ENCODE measurements at places on chromosomes 7 and 10.
A peak's percentile ranks its signal among the peaks of the same experiment; 100 is the strongest.

DNA sequence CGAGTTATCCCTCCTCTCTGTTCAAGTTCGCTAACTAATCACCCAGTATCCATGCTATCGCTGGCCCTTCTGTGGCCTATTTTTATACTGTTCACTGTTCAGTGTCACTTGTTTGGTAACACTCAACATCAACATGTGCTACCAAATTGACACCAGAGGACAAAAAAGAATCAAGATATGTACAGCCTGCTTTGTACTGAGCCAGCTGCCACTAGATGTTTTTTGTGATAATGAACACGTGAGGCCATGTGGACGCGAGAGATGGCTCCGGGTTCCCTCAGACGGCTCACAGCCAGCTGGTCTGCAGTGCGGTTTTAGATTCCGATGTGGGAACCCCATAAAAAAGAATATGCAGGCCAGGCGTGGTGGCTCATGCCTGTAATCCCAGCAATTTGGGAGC is 21.2 kb downstream of the CAV1 start:
- no peak for DNase-seq

GRCh38 chr7:38007096-38007495 is 86.7 kb downstream of the EPDR1 start:
- no peak for DNase-seq

DNA sequence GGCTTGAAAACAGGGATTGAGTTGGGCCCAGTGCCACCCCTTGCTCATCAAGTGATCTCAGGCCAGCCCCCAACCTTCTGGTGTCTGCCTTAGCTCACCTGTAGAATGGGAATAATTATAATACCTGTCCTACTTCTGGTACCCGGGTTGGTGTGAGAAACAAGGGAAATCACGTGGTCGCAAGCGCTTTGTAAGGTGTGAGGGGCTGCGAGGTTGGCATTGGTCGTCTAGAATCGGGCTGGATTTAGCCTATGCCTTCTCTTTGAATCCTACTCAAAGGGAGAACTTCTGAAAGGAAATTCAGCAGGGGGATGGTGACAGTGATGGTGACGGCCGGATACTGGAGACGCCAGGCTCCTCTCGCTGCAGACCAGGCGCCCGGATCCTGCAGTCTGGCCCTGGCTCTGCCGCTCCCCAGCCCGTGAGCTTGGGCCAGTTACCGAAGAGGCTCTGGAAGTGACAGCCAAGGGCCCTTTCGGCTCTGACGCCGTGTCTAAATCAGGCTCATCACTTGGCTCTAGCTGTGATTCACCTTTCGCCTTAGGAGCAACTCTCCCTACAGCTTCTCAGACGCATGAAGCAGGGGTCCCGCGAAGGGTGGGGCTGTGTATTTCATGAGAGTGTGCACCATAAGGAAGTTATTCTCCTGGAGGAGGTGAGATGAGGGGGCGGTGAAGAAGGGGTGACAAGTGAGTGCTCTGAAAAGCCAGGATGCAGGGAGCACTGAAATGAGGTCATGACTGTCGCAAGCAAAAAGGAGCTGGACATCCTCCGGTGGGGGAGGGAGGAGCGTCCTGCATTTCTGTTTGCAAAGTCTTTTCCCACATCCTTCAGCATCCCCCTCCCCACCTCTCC is 4.0 kb upstream of the CREB5 start:
- no peak for DNase-seq

GRCh38 chr10:81872206-81872862 is 2.7 kb upstream of the NRG3 start:
- no peak for DNase-seq

DNA sequence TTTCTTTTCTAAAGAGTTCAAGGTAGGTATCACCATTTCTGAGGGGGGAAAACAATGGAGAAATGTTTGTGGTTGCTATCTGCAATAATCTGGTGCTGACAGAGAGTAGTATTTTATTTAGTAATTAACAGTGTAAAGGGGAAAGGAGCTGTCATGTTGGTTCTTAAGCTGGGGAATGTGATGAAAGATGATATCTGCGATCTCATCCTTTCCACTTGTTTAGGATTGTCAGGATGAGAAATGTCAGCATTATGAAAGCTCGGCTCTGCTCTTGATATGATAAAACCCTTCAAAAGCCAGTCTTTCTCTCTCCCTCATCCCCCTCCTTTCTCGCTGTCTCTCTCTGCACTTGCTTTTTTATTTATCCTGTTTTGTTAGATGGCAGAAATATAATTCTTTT is 106.1 kb downstream of the POU6F2 start:
- DNase-seq: no peak

- no peak for DNase-seq
Measured at GRCh38 chr10:132665946-132666704, 119.8 kb downstream of the NKX6-2 start.

DNA sequence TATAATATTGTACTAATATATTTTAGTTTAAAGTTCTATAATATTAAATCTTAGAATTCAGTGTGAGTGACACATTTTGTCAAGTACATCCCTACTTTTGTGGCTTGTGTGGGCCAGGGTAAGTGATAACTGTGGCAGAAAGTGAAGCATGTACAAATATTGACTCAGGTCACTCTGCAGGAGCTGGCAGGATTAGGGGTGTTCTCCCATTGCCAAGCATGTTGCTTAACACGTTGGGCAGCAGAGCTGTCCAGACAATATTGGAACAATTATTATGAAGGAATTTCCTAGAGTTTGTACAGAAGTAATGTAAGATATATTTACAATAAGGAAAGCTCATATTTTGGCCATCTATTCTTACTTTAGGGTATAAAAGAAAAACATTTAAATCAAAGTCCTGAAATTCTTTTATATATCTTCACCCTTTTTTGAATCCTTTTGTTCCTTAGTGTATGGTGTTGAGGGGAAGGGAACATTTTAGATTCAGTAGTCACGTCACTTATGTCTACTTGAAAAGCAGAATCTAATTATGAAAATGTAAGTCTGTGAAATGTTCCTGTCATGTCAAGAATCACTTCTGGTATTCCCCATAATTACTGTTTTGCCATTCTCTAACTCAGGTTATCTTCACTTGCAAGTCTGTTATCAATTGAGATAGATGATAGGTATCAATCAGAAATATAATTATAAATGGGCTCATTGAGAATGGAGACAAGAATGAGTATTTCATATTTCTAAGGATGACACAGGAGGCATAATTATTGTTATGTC is 4.0 kb downstream of the HDAC9 start:
- no peak for DNase-seq

- DNase-seq: peak; percentile 67
Measured at GRCh38 chr10:21372651-21373410, 152.7 kb downstream of the SKIDA1 start.

- DNase-seq: peak; percentile 67
Measured at GRCh38 chr7:139109188-139109982, at the start of gene ZC3HAV1. Gene ZC3HAV1, minus strand, starts transcription at chr7:139109720. Its CDS starts 389 bp downstream, at chr7:139109331.

GRCh38 chr10:100022403-100022802 is 12.7 kb upstream of the DNMBP start:
- DNase-seq: no peak

DNA sequence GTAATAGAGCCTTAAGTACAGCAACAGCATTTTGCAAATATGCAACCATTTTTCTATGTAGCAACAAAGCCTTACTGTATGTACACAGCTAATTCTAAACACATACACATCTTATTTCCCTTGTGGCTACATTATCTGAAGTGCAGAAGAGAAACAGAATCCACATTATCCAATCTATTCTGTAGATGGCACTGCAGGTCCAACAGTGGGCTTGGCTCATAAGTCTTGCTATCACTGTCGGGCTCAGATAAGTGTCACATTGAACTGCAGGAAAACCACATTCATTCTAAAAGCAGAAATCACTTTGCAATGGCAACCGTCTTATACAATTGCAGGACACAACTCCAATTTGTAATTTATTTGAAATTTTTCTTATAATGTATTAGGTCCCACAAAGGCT is 109.8 kb upstream of the NOBOX start:
- peak; percentile 75 for DNase-seq

DNA sequence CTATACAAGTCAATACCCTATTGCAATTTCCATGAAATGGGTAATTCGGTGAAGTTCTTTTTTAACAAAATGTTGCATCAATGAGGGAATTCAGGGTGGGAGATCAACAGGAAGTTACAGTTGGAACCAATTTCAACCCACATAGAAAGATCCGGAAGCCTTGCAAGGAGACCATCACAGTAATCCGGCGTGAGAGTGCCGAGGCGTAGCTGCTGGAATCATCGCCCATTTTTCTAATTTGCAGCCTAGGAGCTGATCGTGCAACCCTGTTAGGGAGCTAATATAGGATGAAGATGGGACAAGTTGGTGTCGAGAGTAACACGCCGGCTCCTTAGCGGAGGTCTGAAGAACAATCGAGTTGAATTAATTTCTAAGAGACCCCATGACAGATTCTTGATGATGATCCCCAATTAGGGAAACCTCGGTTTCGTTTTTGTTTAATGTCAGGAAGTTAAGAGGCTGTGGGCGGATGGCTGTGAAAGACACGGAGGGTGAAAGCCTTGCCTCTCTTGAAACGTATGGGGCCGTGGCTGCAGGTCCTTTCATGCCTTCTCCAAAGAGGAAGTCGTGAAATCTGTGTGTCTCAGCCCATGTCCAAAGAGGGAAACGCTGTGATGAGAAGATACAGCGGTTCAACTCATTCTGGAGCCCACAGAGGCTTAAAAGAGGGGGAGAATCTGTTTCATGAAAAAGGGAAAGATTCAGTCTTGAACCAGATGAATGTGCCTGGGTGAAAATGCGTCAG is 51.2 kb upstream of the CARD11 start:
- DNase-seq: peak; percentile 59

GRCh38 chr7:72042855-72043254 is 369.3 kb downstream of the CALN1 start:
- DNase-seq: no peak

GRCh38 chr7:69873512-69873911 is 275.2 kb downstream of the AUTS2 start:
- DNase-seq: no peak

GRCh38 chr7:80311313-80311712 is 176.7 kb downstream of the GNAI1 start:
- no peak for DNase-seq

GRCh38 chr7:41053820-41054219 is 649.1 kb downstream of the INHBA start:
- DNase-seq: no peak

- DNase-seq: no peak
Measured at GRCh38 chr7:102303669-102304422, 17.2 kb downstream of the SH2B2 start.

- DNase-seq: no peak
Measured at GRCh38 chr10:21885940-21886339, 117.6 kb downstream of the DNAJC1 start.

DNA sequence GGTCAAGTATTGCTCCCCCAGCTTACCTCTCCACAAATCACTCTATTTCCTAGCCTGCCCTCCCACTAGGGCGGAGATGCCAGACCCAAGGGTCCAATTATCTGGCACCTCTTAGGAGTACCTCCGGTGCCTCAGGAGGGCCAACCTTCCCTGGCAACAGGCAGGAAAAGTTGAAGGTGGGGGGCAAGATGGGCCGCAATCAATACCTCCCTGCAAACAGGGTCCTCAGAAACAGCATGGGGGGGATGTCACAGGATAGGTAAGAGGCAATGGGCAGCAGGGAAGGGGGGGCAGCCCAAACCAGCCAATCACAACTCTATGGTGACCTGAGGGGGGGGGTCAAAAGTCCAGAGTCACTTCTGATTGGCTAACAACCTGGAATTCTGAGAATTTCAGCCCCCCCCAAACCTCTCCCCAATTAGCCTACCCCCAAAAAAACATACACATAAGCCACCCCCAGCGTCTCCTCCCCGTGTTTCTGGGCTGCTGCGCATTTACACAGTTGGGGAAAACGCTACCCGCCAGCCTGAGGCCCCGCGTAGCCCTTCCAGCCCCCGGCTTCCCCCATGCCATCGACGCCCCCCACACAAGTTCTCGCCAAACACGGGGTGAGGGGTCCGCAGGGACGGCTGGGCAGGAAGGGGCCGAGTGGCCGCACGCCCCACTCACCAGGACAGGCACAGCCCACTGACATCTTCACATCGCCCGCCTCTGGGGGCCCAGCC is 589 bp downstream of the LDB1 start:
- no peak for DNase-seq

DNA sequence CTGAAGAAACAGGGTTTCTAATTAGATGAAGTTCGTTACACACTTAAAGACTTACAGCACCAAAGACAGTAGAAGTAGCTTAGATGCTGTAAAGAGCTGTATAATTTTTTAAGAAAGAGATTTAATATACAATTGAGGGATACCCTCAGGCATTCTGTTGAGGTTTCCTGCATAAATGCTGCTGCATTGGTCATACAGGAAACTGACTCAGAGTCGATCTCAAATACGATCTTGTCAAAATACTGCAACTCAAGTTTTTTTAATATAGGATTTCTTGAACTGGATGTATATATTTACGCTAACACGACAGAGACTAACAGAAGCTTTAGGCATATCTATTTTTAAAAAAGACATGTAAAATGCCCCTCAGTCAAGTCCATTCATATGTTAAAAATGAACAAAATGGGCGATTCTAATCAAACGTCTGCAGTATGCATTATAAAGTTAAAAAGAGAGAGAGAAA is 2.4 kb upstream of the ARID5B start:
- DNase-seq: no peak

DNA sequence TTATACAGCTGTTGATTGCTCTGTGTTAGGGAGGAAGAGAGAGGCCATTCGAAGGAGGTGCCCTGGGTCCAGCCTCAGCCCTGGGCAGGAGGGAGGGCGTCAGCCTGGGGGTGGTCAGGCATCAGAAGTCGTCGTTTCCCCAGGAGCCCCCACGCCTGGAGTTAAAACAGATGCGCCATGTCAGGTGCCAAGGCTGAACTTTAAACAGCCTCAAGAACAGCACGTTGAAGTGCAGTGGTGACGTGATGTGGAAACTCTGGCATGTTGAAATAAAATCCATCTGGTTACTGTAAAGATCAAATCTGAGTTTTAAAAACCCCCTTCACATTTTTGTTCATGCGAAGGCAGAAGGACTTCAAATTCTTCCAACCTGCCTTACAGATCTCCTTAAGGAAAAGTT is 128.4 kb upstream of the PPP2R2D start:
- DNase-seq: no peak

- no peak for DNase-seq
Measured at GRCh38 chr10:124436191-124436638, 13.6 kb downstream of the NKX1-2 start.

- no peak for DNase-seq
Measured at GRCh38 chr10:50152792-50153272, 85.1 kb downstream of the WASHC2A start.

DNA sequence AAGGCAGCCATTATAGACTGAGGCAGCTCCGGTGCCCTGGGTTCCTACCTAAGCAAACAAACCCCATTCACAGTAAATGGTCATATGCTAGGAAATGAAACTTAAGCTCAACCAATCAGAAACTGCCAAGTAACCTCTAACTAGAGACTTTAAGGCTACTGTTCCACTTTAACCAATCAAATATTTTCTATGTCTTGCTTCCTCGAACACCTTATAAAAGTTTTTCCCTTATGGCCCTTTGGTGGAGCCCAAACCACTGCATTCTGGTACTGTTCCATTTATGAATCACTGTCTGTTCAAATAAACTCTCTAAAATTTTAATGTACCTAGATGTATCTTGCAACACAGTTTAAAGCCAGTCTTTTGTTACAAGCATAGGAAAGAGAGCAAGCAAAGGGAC is 361.1 kb downstream of the HGF start:
- no peak for DNase-seq

- DNase-seq: no peak
Measured at GRCh38 chr7:55052081-55052480, 33.3 kb downstream of the EGFR start.

GRCh38 chr10:7027237-7027912 is 383.5 kb downstream of the SFMBT2 start:
- no peak for DNase-seq

GRCh38 chr10:51711519-51711891 is 12.1 kb upstream of the CSTF2T start:
- DNase-seq: no peak
